ENCODE measurements at places on chromosomes 11 and 22. TPM values are rescaled to one million over a fixed set of nuclear protein-coding genes. Genes with fewer than 3 reads are reported as not detected.

Gene RAB38
- polyA plus RNA-seq = 2.6 TPM

DNA sequence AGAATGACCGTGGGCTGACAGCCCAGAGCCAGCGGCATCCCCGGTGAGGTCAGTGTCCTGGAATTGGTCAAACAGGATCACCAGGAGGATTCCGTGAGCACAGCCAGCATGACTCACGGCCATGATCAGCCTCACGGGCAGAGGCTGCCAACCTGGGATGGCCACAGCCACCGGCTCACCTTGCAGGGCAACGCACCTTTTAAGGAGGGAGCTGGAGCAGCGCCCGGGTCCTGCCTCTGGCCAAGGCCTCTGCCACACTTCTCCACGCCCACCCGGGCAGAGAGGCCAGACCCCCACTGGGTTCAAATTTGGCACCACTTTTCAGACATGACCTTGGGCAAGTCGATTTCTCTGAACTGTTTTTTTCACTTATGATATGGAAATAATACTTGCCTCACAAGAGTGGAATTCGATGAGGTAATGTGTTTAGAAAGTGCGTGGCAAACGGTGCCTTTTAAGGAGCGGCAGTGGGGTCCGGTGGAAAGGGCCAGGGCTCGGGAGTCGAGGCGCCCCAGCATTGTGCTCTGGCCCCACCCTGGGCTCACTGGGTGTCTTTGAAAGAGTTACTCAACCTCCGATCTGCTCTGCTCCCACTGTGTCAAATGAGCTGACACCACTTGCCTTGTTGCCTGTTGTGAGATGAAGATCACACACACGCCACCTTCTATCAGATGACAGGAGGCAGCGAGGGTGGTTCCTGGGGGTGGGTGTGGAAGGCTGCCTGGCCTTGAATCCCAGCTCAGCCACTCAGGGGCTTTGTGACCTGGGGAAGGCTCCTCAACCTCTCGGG, 16.0 kb downstream of the TXN2 start:
- DNase-seq = no peak

GRCh38 chr22:37192741-37193140, 4.7 kb upstream of the C1QTNF6 start:
- no peak for DNase-seq

GRCh38 chr11:119339589-119340334, 921 bp downstream of the C1QTNF5 start:
- DNase-seq = no peak

GRCh38 chr11:34855021-34855753, 61.0 kb downstream of the APIP start:
- no peak for DNase-seq

Gene TUBA8
- 0.29 TPM for polyA plus RNA-seq

- no peak for DNase-seq
These were observed 3.7 kb downstream of the TSPO start for GRCh38 chr22:43154887-43155536.

DNA sequence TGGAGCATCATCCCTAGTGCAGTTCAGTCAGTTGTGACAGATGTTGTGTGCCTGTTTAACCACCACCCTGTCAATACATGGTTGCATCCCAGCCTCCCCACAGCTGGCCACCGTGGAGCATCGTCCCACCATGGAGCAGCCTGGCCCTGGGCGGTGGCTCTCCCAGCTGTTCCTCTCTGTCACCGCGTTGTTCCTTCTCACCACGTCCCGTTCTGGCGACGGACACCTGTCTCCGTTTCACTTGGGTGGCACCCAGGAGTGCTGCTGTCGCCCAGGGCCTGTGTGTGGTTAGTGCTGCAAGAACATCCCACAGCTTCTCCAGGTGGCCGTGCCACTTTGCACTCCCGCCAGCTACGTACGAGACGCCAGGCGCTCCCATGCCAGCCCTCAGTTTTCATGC, 26.5 kb downstream of the MUC6 start:
- no peak for DNase-seq

Gene PANX3
- polyA plus RNA-seq = not detected

DNA sequence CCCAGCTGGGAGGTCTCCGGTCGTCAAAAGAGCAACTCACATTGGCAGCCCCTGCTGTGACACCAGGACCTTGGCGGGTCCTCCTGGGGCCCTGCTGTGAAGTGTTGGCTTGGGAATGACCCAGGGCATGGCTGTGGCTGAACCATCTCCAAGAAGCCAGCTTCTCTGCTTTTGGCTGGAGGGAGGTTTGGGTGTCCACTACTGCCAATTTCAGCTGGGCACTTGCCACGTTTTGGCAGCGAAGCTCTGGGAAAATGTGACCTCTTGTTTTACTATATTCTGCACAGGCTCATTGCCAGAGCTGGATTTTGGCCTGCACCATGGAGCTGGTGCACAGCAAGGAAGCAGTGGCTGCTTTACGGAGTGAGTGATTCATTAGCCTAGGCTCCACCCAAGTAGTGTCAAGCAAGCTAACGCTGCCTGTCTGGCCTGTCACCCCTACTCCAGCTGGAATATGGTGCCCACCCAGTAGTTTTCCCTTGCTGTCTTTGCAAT, 24.3 kb upstream of the SMCO4 start:
- DNase-seq = no peak

Gene VSIG2
- 1.1 TPM for polyA plus RNA-seq

DNA sequence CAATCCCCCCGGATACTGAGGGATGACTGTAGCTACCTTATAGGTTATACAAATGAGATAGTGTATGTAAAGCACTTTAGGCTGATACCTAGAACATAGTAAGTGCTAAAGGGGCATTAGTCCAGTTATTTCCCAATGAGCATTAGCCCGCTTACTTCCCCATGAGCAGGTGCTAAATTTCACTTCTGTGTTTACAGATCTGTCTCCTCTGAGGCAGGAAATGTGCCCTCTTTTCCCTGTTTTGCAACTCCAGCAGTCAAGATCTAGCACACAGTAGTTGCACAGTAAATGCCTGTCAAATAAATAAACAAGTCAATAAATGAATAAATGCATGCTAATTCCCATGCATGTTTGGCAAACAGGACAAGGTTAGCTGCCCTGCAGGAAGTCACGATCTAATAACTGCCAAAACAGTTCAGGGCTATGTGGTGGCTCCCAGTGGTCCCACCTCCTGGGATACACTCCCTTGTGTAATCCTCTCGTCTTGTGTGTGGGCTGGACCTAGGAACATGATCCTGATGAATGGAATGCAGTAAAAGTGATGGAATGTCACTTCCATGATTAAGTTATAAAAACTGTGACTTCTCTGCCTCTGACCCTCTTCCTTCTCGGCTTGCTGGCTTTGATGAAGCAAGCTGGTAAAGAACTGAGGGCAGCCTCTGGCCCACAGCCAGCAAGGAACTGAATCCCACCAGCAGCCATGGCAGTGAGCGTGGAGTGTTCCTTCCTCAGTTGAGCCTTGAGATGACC, 459.0 kb downstream of the SOX6 start:
- DNase-seq = no peak

DNA sequence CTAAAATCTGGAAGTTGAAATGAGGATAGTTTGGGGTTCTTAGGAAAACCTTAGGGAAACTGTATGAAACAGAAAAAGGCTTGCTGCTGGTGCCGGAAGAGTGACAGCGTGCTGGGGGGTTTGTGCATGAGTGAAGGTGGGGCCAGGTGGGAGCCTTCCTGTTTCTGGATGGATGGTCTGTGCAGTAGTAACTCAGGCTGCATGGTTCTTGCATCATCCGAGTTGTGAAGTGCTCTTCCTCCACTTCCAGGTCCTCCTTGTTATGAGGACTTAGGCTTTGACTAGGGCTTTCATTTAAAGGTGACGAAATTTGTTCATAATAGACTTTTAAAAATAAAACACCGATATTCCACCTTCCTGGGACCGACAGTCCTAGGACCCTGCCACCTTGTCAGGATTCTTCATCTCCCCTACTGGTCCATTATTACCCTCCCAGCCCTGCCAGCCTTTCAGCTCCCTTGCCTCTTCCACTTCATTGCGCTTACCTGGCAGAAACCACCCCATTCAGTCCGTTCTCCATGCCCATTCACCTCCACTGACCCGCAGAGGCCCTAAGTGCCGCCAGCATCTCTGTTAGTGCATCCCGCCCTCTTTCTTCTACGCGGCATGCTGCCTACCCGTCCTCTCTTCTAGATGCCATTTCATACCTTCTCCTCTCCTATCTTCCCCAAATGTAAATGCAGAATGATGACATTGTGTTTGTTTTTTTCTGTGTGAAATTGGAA, 47.3 kb downstream of the PPFIA1 start:
- DNase-seq = no peak

Gene DBX1
- polyA plus RNA-seq = not detected

Gene SHISAL1
- polyA plus RNA-seq = not detected

GRCh38 chr22:39739338-39740027, 154.1 kb downstream of the ENTHD1 start:
- no peak for DNase-seq

Gene FOLR2
- not detected for polyA plus RNA-seq

Gene TALDO1
- polyA plus RNA-seq = 253 TPM

DNA sequence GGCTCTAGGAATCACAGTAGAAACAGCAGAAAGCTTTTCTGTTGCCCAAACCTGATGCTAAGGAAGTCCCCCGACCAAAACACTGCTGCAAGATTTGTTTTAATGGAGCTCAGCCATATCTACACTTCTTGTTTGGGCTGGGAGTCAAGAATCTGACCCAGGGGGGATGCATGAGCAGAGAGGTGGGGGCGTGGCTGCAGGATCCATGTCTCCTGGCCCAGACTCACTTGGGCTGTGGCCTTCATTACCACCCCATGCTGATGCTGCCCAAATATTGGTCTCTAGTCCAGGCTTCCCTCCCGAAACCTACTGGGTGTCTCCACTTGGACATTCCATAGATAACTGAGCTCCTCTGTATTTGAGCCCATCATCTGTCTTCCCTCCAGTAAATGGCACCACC, 361.5 kb upstream of the LARGE1 start:
- DNase-seq = no peak

GRCh38 chr11:124748481-124749343, 3.3 kb downstream of the VSIG2 start:
- DNase-seq = no peak

- DNase-seq = no peak
These were observed 37.6 kb upstream of the RCN1 start for GRCh38 chr11:32053151-32053888.

- DNase-seq = no peak
These were observed 11.5 kb upstream of the RAC2 start for GRCh38 chr22:37255558-37256006.

Gene CRYBA4
- polyA plus RNA-seq = not detected

Gene GAS2L1
- not detected for polyA plus RNA-seq

Gene CASP12
- 0.49 TPM for polyA plus RNA-seq

GRCh38 chr11:62081378-62082291, 42.2 kb upstream of the INCENP start:
- peak; percentile 75 for DNase-seq

- no peak for DNase-seq
These were observed 1.8 kb upstream of the SERPIND1 start for GRCh38 chr22:20771918-20772625.

DNA sequence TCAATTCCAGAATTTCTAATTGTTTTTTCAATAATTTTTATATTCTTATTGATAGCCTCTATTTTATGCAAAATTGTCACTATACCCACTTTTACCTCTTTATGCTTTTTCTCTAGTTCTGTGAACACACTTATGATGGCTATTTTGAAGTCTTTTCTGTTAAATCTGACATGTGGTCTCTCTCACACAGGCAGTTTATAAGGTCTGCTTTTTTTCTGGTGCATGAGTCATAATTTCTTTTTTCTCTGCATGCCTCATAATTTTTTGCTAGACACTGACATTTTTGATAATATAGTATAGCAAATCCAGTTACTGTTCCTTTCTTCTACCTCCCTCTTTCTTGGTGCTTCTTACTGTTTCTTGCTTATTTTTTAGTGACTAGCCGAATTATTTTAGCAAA, 36.0 kb downstream of the ZBTB44 start:
- DNase-seq = no peak

- no peak for DNase-seq
These were observed 44.7 kb upstream of the CAPRIN1 start for GRCh38 chr11:34006876-34007275.

Gene ADAMTS8
- 0.18 TPM for polyA plus RNA-seq

DNA sequence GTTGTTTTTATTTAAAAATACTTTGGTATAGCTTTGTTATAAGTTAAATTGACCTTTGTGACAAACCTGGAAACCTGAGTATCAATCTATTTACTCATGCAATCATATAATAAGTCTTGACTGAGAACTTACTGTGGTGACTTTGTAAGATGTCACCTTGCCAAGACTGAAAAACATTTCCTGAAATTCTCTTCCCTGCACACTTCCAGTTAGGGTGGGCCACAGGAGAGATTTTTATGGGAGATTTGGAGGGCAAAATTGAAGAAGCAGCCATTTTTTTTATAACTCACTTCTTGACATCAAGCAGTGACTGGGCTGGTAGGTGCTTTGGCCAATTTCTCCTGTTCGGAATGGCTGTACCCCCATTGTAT, 31.4 kb upstream of the GLYAT start:
- DNase-seq = no peak

DNA sequence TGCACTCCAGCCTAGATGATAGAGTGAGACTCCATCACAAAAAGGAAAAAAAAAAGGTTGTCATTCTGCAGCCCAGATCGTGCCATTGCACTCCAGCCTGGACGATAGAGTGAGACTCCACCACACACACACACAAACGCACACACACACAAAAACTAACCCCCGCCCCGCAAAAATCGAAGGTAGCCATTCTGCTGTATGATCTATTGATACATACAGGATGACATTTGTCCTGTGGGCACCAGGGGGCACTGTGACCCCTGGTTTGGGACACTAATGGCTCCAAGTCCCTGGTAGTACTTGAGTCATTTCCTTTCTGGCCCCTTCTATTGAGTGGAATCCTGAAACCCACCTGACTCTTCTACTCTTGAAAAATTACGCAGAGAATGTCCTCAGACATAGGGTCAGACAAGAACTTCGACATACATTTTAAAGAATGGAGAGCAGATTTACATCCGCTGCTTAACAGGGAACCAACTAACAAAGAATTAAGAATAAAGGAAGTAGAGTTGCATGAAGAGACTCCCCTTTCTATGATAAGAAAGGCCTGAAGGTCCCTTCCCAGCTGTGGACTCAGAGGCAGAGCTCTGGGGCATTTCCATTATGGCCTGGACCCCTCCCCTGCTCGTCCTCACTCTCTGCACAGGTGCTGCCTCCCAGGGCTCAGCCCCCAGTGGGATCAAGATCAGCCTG, 35.0 kb upstream of the PRAME start:
- peak; percentile 34 for DNase-seq

Gene MFRP
- not detected for polyA plus RNA-seq
